ENCODE measurements at places on chromosomes 1 and 21. TPM values are rescaled to one million over a fixed set of nuclear protein-coding genes. Genes with fewer than 3 reads are reported as not detected.

Gene HEATR1
- 7.4 TPM for polyA plus RNA-seq

Gene SFN
- polyA plus RNA-seq = not detected

Gene CD247
- polyA plus RNA-seq = 63.3 TPM

Gene TMEM61
- not detected for polyA plus RNA-seq

Gene DAP3
- polyA plus RNA-seq = 70.3 TPM

Gene NFASC
- 0.50 TPM for polyA plus RNA-seq

Gene LCE1C
- not detected for polyA plus RNA-seq

Gene PDC
- polyA plus RNA-seq = not detected

Gene OR2L5
- not detected for polyA plus RNA-seq

Gene OR2T2
- polyA plus RNA-seq = not detected

Gene OPTC
- not detected for polyA plus RNA-seq

Gene C8B
- not detected for polyA plus RNA-seq

Data from IgD-negative memory B cell (primary cell).